ENCODE measurements at places on chromosomes 12 and 14. TPM values are rescaled to one million over a fixed set of nuclear protein-coding genes. Genes with fewer than 3 reads are reported as not detected.

GRCh38 chr14:90406384-90406798 lies 9.6 kb downstream of the CALM1 start:
- no peak for DNase-seq

- DNase-seq = no peak
These were observed 44.7 kb upstream of the KCNJ8 start for GRCh38 chr12:21819236-21819635.

- no peak for DNase-seq
These were observed 298.9 kb downstream of the PCNX1 start for GRCh38 chr14:71206123-71206522.

DNA sequence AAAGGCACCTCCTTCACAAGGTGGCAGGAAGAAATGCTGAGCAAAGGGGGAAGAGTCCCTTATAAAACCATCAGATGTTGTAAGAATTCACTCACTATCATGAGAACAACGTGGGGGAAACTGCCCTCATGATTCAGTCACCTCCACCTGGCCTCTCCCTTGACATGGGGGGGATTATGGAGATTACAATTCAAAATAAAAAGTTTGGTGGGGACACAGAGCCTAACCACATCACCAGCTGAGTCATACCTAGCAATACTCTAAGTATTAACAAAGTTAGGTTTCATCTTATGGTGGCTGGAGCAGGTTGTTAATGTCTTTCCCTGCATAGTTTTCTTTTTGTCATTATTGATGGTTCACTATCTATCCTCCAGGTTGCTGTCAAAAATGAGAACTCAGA lies 113.2 kb upstream of the PPFIA2 start:
- no peak for DNase-seq

DNA sequence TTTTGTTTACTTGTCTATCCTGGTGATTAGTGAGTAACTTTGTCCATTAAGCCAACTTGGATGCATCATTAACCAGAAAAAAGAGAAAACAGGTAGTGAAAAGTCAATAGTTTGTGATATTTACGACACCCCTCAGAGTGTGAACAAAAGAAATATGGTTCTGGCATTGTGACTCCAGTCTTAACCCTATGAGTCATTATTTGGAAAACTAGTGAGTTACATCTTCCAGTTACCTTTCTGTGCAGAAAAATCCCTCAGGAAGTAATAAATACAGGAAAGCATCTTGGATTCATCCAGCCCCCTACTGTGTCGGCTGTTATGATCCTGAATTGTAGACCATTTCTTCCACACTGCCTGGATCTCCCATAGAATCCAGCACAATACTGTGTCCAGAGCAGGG lies 379.1 kb downstream of the GALC start:
- no peak for DNase-seq

DNA sequence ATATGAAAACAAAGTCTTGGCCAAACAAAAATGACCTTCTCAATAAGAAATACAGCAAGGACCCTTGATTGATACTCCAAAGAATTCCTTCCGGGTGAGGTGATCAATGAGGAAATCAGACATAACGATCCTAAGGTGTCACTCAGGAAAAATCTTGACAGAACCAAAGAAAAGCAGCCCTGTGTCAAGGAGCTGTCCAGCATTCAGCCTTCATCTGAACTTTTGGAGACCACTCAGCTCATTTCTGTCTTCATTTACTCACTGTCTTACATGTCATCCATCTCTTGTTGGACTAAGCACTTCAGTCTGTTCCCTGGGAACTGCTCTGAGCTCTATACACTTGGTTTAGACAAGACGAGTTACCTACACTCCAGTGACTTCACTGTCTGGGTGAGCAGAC lies 179.9 kb downstream of the GRIN2B start:
- DNase-seq = no peak

GRCh38 chr14:29802211-29802610 lies 125.4 kb downstream of the PRKD1 start:
- DNase-seq = no peak

DNA sequence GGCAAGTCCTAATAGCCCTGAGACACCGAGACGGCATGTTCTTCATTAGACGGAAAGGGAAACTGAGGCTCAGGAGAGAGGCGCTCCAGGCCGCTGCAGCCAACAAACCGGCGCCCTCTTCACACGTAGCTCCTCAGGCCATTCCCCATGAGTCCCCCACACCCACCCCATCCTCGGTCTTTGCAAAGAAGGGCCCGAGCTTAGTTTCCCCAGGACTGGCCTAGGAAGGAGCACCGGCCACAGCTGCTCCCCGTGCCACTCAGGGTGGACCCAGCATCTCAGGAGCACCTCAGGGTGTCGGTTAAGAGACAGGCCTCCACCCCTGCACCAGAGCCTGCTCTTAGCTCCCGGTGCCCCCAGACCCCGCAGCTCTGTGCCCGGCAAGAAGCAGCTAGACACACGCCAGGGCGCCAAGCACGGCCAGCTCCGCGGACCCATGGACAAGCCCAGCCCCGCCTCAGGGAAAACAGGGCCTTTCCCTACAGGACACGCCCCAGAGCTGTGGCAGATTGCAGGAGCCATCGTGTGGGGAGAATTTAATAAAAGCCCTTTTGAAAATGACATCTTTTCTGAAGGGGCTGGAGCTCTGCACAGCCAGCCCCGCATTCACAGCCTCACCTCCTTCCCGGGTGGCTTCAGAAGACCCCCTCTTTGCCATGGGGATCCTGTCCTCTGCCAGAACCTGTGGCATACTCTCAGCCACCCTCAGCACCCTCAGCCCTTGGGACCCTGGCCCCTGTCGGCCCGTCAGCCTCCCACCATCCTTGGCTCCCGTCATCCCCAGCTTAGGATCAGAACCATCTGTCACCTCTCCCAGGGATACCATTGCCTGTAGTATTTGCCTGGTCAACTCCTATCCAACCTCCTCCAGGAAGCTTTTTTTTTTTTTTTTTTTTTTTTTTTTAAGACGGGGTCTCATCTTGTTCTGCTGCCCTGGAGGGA lies 59.7 kb downstream of the LGMN start:
- no peak for DNase-seq

- no peak for DNase-seq
These were observed 19.9 kb downstream of the TMEM233 start for GRCh38 chr12:119613319-119613936.

GRCh38 chr12:82781309-82781997 lies 94.7 kb downstream of the TMTC2 start:
- DNase-seq = no peak

DNA sequence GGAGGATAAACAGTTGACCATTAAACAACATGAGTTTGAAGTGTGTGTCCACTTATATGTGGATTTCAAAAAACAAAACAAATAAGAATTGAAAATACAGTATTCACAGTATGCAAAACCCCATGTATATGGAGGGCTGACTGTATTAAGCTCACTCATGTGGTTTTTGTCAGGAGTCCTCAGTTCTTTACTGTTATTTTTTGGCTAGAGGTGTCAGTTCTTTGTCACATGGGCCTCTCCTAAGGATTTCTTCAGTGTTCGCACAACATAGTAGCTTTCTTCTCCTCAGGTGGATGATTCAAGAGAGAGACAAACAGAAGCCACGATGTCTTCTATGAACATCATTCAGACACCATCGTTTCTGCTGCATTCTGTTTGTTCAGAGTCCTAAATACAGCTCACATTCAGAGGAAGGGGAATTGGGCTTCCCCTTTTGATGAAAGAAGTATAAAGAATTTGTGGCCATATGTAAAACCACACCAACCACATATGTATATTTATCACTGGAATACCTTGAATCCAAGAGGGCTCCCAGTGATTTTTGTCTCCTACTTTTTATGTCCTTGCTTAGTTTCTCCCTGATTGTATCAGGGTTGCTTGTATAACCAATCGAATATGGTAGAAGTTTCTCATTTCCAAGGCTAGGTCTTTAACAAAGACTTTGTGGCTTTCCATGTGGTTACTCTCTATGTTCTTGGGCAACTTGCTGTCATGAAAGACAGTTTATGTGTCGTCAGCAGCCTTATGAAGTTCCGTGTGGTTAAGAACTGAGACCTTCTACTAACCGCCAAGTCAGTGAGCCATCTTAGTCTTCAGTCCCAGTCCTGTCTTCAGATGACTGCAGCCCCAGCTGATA lies 18.9 kb downstream of the MNAT1 start:
- no peak for DNase-seq

DNA sequence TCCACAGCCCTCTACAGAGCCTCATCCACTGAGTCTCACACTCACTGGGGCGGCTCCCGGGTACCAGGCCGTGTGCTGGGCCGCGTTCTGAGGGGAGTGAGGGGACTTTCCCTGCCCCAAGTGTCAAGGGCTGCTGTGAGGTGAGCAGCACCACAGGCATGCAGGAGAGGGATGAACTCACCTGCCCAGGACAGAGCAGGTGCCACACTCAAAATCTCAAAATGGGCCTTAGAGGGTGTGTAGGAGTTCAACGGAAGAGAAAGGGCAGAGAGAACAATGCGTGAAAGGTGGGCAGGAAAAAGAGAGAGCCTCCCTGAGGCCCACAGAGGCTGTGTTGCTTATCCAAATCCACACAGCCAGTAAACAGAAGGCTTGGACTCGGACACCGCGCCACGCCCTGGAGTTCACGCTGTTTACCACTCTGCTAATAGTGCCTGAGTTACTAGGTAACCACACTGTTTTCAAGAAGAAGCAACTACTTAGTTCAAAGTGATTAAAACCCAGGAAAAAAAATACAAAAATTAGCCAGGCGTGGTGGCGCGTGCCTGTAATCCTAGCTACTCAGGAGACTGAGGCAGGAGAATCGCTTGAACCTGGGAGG lies 32.7 kb downstream of the TSPAN11 start:
- DNase-seq = no peak

- no peak for DNase-seq
These were observed 12.7 kb downstream of the TMED8 start for GRCh38 chr14:77364146-77364545.

GRCh38 chr14:77311217-77311616 lies 9.5 kb downstream of the POMT2 start:
- DNase-seq = no peak

- no peak for DNase-seq
These were observed 161.1 kb upstream of the FBXO33 start for GRCh38 chr14:39593377-39593776.

- no peak for DNase-seq
These were observed 17.7 kb downstream of the ERP27 start for GRCh38 chr12:14920475-14921126.

- DNase-seq = no peak
These were observed 79.3 kb downstream of the UNC79 start for GRCh38 chr14:93510056-93510455.

DNA sequence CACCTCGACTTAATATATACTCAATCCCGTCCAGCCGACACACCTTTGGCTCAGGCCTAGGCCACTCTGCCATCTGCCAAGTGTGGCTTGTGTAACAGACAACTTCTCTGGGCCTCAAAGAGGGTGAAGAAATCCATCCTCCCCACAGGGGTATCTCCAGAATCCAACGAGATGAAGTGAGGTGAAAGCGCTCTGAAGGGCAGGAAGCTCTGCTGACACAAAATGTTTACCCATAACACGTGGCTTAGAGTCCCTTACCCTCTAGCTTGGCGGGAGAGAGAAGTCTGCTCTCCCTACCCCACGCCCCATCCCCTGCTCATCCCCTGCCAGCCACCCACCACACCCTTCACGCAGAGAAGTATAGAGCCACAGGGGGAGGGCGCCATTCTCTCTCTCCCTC lies 13.0 kb downstream of the ZBTB39 start:
- DNase-seq = no peak

DNA sequence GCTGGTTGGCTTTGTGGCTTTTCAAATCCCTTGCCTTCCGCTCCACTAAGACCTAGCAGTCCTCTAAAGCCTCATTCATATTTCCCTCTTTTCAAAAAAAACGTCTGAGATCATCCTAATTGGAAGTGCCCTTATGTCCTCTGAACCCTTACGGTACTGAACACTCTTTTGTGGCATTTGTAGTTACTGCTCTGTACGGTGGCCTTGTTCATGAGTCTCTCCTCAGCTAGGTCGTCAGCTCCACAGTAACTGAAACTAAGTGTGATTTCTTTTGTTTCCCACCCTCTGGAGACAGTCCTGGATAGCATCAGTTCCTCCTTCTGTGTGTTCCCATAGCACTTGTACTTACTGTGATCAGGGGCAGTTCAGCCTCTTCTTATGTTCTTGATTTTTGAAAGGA lies 49.7 kb downstream of the DAAM1 start:
- DNase-seq = no peak

DNA sequence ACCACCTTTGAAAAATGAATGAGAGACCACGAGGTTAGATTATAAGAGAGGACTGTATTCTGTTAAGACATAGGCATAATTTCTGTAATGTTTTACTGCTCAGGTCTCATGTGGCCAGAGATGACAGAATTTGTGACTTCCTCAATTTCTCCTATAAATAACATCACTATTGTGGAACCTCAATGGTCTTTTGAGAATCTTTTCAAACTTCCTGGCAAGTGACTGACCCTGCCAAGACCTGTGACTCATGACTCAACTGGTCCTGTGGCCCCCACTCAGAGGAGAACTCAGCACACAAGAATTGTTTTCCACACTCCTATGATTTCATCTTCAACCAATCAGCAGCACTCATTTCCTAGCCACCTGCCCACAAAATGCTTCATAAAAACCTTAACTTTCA lies 508.2 kb upstream of the ATP2B1 start:
- DNase-seq = no peak

Gene CCDC38
- polyA plus RNA-seq = 0.62 TPM

Gene DPF3
- 4.6 TPM for polyA plus RNA-seq

Gene RAD9B
- 4.4 TPM for polyA plus RNA-seq

Gene MIPOL1
- 4.8 TPM for polyA plus RNA-seq

Gene MEG3
- 6,363 TPM for polyA plus RNA-seq

Gene FBXO34
- polyA plus RNA-seq = 15.8 TPM

Gene RNASE7
- 0.09 TPM for polyA plus RNA-seq

Gene COL2A1
- 16.9 TPM for polyA plus RNA-seq

Gene OR6C1
- not detected for polyA plus RNA-seq
